ENCODE measurements at places on chromosomes 6 and 20.

DNA sequence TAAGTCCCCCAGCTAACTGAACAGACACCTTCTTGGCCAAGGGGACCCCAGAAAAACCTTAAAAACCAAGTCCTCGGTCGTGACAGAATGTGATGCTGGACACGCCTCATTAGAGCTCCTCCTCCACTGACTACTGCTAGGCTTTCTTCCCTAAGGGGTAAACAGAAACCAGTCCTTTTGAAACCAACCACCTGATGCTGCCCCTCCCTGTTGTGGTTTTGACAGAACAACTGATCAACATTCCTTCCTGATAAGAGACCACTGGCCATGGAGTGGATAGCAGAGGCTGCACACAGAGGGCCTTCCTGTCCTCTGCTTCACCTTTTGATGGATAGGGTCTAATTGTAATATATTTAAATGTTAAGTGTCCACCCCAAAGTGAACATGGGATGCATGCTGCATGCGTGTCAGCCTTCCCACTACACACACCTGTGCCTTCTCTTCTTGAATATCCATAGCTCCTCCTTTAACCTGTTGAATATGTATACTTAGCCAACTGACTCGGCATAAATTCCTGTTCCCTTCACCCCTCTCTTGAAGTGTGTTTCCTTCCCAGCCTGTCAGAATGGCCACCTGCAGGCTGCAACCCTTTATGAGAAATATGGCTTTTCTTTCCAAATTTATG lies 27.9 kb upstream of the SLC2A12 start:
- H3K27me3 ChIP-seq, result no peaks in the 10 kb centered on the region
- DNase-seq, result no peak
- H3K4me1 ChIP-seq, result peaks cover 3% of the 10 kb centered on the region
- no peak overlapping the region for H3K4me3 ChIP-seq

DNA sequence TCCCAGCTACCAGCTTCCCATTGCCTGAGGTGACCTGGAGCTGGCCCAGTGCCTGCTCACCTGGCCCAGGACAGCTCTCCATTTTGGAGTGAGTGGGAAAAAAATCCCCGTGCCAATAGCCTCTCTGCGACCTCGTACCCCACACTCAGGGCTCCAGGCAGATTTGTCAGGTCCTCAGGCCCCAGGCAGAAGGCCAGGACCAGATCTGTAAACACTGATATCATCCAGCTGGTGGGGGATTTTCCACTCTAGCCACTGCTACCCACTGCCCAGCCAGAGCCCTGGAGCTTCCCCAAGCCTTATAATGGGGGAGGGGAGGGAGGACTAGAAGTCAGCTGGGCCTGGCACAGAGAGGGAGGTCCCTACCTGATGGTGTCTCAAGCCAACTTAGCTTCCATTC lies 1.3 kb upstream of the PGC start:
- peaks cover 3% of the 10 kb centered on the region for H3K27me3 ChIP-seq
- no peak for DNase-seq
- no peaks in the 10 kb centered on the region for H3K36me3 ChIP-seq

DNA sequence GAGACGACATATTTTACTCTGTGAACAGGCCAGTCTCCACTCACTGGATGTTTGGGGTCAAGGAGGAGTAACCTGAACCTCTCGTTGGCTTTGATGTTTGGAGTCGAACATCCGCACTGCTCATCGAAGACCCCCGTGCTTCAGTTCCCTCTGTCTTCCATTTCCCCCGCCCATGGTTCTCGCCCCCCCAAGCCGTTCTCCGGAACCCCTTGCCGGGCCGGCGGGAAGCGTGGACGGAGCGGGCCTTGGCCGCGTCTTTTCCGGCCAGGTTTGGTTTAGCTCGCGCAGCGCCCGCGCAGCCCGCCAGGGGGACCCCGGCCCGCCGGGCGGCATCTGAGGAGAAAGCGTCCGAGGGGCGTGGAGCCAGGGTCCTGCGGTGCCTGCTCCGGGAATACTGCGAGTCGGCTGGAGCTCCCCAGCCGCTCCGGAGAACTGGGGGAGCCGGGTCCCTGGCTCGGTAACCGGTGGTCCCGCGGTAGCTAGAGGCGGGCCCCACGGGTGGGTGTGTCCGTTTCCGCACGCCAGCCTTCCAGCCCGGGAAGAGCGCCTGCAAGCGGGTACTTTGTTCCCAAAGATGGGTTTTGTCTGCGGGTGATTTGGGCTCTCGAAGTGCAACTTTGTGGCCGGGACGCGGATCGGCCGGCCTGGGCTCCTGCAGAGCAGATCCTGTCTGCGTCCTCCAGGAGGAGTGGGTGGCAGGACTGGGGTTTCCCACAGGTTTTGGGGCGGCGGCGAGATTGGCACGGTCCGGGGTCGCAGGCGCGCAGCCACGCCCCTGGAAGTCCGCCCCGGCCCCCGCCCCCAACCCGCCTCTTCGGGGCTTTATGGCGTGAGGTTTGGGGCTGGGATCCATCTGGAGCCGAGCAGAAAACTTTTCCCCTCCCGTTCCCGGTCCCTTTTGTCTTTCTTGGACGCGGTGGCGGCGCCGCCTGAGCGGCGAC lies at the start of gene TMEM200A:
TSS of gene TMEM200A (plus strand) at position 852 of the 941 bp plus-strand sequence. CDS start 74,406 bp downstream, outside the sequence.
- peaks cover 5% of the 10 kb centered on the region for H3K36me3 ChIP-seq
- H3K4me1 ChIP-seq, result peaks cover 39% of the 10 kb centered on the region
- DNase-seq, result peak; percentile 90
- peak within 1 kb of the TSS; percentile 31 for H3K27ac ChIP-seq
- H3K4me3 ChIP-seq, result peak within 1 kb of the TSS; percentile 88

- H3K4me3 ChIP-seq, result no peak overlapping the region
- peaks cover 16% of the 10 kb centered on the region for H3K4me1 ChIP-seq
- no peak overlapping the region for H3K27ac ChIP-seq
- H3K36me3 ChIP-seq, result no peaks in the 10 kb centered on the region
- H3K27me3 ChIP-seq, result no peaks in the 10 kb centered on the region
Measured at GRCh38 chr20:40633123-40633850, 55.7 kb downstream of the MAFB start.

- peaks cover 6% of the 10 kb centered on the region for H3K4me1 ChIP-seq
- DNase-seq, result no peak
- H3K4me3 ChIP-seq, result no peak overlapping the region
Measured at GRCh38 chr6:111057074-111057752, 30.1 kb upstream of the SLC16A10 start.

- H3K4me3 ChIP-seq, result peak overlapping the region; percentile 54
- H3K36me3 ChIP-seq, result no peaks in the 10 kb centered on the region
- peak; percentile 82 for DNase-seq
- H3K4me1 ChIP-seq, result peaks cover 47% of the 10 kb centered on the region
Measured at GRCh38 chr6:41683523-41684310, 45.4 kb downstream of the MDFI start.

DNA sequence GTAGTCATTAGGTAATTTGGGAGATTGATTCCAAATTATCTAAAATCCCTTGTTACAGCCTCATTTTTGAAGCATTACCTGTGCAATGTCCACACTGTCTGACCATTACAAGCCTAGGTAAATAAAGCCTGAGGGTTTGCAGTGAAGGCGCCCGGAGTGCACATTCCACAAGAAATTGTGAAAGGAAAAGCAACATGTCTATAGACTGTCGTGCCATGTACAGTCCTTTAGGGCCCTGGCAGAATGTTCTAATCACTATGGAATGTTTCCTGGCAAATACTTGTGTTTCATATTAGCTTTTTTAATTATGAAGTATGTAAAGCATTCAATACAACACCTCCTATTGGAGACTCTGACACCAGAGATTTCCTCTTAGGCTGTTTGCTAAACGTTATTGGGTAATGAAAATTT lies 28.9 kb downstream of the PREP start:
- DNase-seq, result no peak
- H3K4me1 ChIP-seq, result no peaks in the 10 kb centered on the region
- H3K27ac ChIP-seq, result no peak overlapping the region
- H3K27me3 ChIP-seq, result no peaks in the 10 kb centered on the region
- H3K36me3 ChIP-seq, result peaks cover 40% of the 10 kb centered on the region
- no peak overlapping the region for H3K4me3 ChIP-seq

DNA sequence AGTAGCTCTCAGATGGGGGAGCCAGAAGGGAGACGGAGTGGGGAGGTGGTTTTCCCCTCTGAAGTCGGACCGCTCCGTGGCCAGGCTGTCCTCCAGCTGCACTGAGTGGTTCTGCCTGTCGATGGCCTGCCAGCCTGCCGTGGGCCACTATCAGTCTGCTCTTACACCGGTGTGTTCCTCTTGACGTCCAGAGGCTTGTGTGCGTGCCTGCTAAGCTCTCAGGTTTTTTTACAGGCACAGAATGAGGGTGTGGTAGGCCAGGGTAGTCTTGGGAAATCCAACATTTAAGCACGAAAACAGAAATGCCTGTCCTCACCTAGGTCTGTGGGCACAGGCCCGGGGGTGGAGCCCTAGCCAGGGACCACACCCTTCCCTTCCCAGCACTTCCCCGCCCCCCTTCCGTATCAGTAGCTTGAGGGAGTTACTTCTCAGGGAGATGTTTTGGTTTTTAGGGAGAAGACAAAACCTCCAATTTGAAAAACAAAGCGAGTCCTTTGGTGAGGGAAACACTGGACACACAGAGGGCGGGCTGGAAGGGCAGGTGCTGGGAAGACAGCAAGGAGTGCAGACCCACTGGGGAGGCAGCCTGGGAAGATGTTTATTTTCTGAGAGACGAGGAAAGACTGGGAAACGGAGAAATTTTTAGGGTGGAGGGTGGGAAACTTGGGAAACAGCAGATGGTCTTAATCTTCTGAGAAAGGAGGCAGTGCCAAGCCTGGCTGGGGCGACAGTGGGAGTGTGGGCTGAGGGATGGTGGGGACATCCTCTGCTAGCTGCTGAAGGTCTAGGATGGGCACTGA lies 106.5 kb downstream of the LY86 start:
- H3K4me1 ChIP-seq, result peaks cover 44% of the 10 kb centered on the region
- peaks cover 19% of the 10 kb centered on the region for H3K27me3 ChIP-seq
- H3K27ac ChIP-seq, result peak overlapping the region; percentile 46
- DNase-seq, result peak; percentile 63
- H3K4me3 ChIP-seq, result peak overlapping the region; percentile 60

DNA sequence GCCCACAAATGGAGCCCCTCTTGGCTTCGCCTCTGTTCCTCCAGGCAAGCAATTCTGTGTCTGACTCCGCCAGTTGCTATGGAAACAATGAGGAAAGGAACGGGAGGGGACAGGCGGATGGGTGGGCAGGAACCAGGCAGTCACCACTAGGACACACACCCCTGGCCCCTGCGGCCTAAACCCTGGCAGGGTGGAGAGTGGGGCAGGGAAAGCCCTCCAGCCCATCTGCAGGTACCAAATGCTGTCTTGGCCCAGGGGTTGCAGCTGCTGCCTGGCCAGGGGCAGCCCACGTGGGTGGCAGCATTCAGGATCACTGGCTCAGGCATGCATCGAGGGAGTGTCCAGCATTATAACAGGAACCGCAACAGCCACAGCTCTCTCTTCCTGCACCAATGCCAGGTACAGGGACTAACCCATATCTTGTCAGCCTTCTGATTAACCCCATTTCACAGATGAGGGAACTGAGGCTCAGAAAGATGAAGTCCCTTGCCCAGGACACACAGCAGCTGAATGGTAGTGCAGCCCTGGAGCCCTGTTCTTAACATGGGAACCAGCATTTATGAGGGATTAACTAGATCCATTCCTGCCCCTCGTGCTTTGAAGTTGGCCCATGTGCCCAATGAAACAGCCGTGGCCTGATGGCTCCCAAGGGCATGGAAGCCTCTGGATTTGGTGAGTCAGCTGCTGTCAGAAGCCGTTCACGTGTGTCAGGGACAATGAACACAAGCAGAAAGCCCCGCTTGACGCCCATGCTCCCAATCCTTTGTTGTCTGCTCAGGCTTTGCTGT lies 66.3 kb downstream of the NOL4L start:
- no peak overlapping the region for H3K4me3 ChIP-seq
- peaks cover 11% of the 10 kb centered on the region for H3K4me1 ChIP-seq
- no peaks in the 10 kb centered on the region for H3K36me3 ChIP-seq
- no peak overlapping the region for H3K27ac ChIP-seq

DNA sequence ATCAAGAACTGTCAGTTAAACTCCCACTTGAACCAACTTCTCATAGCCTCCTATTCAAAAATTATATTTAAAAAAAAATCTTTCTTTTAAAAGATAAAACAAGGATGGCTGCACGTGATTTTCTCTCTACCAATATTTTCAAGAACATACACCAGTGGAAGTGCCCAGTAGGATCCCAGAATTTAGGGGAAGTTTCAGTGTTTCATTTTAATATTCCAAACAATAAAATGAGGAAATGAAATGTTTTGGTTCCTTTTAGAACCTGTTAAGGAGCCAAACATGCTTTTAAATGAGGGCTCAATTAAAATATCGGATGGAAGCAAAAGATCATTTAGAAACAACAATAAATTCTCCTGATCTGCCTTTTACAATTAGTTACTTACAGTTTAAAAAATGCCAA lies 26.4 kb upstream of the PRELID3B start:
- H3K27ac ChIP-seq, result no peak overlapping the region
- no peaks in the 10 kb centered on the region for H3K36me3 ChIP-seq
- no peak for DNase-seq
- no peak overlapping the region for H3K4me3 ChIP-seq

- H3K27ac ChIP-seq, result no peak overlapping the region
- H3K36me3 ChIP-seq, result peaks cover 20% of the 10 kb centered on the region
- no peak overlapping the region for H3K4me3 ChIP-seq
Measured at GRCh38 chr6:106757722-106758467, 128.5 kb downstream of the QRSL1 start.

DNA sequence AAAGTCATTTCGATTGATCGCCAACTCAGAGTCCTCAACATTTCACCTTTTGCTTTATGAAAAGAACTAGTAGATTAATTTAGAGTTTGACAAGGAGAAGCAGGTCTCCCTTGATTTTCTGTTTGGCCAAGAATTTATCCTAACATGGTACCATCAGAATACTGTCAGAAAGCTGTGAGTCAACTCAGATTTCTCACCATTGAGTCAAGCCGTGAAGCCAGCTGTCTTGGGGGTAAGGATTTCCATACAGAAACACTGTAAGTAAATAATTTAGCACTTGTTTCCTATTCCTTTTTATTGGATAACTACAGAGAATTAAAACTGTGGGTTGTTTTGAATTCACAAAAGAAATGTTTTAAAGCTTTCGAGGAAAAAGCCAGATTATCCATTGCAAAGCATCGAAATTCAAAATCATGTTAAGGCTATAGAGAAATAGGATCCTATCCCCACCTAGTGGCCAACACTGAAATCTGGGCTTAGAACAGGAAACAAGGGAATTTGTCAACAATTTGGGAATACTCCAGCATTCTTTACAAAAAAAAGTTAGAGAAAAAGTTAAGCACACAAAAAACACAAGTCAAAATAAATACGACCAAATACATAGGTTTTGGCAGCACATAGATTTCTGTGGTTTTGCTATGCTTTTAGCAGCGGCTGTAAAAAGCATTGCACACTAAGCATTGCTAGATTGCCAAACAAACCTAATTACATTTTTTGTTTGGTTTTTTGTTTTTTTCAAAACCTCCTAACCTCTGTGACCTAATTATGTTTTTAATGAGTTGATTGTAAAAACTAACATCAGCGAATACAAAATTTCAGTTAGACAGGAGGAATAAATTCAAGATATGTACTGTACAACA lies 44.2 kb downstream of the COL11A2 start:
- no peak for DNase-seq
- H3K27ac ChIP-seq, result no peak overlapping the region
- peaks cover 23% of the 10 kb centered on the region for H3K4me1 ChIP-seq
- H3K27me3 ChIP-seq, result peaks cover 9% of the 10 kb centered on the region

- H3K4me3 ChIP-seq, result no peak overlapping the region
- no peak for DNase-seq
- H3K27me3 ChIP-seq, result no peaks in the 10 kb centered on the region
- no peaks in the 10 kb centered on the region for H3K36me3 ChIP-seq
- no peak overlapping the region for H3K27ac ChIP-seq
Measured at GRCh38 chr6:109079981-109080380, 14.7 kb downstream of the SESN1 start.

- H3K4me3 ChIP-seq, result no peak overlapping the region
- H3K36me3 ChIP-seq, result 0 out of 2 replicates have a peak, but pooled peaks cover 3% of the 10 kb centered on the region
- no peak overlapping the region for H3K27ac ChIP-seq
- peaks cover 4% of the 10 kb centered on the region for H3K4me1 ChIP-seq
- no peaks in the 10 kb centered on the region for H3K27me3 ChIP-seq
Measured at GRCh38 chr6:5536644-5537043, 275.3 kb downstream of the FARS2 start.

Data from WTC11 (cell line).